ENCODE measurements at places on chromosomes 2 and 18.

GRCh38 chr2:194054313-194054712 lies 1602.7 kb upstream of the SLC39A10 start:
- no peak for DNase-seq

DNA sequence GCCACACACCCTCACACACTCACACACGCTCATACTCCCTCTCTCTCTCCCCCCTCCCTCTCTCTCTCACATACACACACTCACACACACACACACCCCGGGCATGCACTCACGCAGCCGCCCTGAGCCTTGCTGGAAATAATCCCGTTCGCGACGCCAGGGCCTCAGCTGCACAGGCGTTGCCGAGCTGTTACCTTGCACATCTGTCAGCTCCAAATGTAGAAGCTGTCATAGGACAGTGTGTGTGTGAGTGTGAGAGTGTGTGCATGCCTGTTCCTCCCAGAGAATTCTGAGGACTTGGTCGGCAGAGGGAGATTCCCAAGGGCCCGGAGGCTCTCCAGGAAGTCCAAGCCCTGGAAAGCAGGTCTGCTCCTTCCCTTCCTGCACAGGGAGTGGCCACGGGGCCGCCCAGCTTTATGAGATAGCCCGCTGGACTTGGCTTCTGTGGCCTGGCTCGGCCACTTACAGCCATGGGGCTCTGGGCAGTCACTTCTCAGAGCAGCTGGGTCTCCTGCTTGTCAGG lies 8.6 kb downstream of the SPR start:
- DNase-seq = no peak

- no peak for DNase-seq
These were observed 44.6 kb upstream of the ROCK2 start for GRCh38 chr2:11389052-11389420.

DNA sequence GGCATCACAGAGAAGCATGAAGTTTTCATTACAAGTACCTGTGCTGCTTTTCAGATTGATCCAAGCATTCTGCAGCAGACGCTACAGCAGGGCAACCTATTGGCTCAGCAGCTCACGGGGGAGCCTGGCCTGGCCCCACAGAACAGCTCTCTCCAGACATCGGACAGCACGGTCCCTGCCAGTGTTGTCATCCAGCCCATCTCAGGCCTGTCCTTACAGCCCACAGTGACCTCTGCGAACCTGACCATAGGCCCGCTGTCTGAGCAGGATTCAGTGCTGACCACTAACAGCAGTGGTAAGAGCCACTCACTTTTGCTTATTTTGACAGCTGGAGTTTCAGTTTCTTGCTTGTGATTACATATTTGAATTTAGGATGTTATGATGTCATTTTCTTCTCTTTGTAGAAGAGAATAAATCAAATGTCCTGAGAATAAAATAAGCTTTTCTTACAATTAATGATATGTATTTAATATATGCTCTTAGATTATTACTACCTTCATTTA lies 104.9 kb downstream of the ZNF236 start:
- no peak for DNase-seq

- DNase-seq = no peak
These were observed 92.9 kb upstream of the SLC14A2 start for GRCh38 chr18:45522371-45522770.

Data from hematopoietic multipotent progenitor cell treated with erythropoietin and hydrocortisone succinate and interleukin-3 and kit ligand, for 4 days (in vitro differentiated cells).